Activated B cell treated with CpG ODN at 0.5 μM for 24 hours (primary cell): ENCODE measurements at places on chromosomes 2 and 18. TPM values are rescaled to one million over a fixed set of nuclear protein-coding genes. Genes with fewer than 3 reads are reported as not detected.

GRCh38 chr2:191693778-191694177, 15.8 kb downstream of the NABP1 start:
- DNase-seq, result no peak
- no peaks in the 10 kb centered on the region for H3K27me3 ChIP-seq
- H3K36me3 ChIP-seq, result peaks cover 20% of the 10 kb centered on the region
- H3K4me3 ChIP-seq, result no peak overlapping the region
- no peak overlapping the region for H3K27ac ChIP-seq

DNA sequence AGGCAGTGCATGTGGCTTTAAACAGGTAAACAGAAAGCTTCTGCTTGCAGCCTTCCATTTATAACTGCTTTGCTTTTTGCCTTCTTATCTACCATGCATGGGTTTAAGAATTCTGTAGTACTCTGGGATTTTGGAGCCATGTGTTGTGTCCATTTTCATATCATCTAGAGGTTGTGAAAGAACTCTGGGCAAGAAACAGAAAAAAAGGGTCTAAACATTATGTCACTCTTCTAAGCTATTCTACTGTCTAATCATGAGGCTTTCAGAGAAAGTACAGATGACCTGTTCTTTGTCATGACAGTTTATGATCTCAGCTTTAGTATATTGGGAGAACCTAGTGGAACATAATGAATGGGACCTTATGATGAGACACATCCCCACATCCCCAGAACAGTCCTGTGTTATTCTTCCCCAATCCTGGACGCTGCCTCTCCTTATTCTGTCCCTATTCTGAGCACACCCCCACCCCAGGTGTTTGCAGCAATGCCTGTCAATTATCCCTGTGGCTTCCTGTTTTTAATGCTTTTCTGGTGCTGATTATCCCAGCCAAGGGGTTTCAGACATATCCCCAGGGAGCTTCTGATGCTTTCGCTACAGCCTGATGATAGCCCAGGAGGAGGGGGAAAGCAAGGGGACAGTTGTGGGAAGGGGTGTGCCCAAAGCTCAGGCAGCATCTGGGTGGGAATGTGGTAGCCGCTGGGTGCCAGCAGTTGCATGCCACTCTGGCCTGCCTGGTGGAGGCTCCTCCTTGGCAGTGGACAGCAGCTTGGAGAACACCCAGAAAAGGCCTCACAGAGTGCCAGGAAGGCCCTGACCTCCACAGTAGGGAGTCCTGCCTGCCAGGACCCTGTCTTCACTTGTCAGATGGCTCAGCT, 169.5 kb upstream of the MAP3K20 start:
- no peak overlapping the region for H3K27ac ChIP-seq
- no peak overlapping the region for H3K4me3 ChIP-seq
- no peaks in the 10 kb centered on the region for H3K27me3 ChIP-seq
- DNase-seq, result no peak

- H3K4me3 ChIP-seq, result no peak overlapping the region
- DNase-seq, result no peak
- no peaks in the 10 kb centered on the region for H3K36me3 ChIP-seq
- no peak overlapping the region for H3K27ac ChIP-seq
- H3K27me3 ChIP-seq, result peaks cover 2% of the 10 kb centered on the region
These were observed 24.2 kb downstream of the LDLRAD4 start for GRCh38 chr18:13242797-13243196.

Gene PCARE
- total RNA-seq, result not detected in 2 replicates

Gene SLC11A1
- 0.89 and 0.93 TPM in 2 replicates for total RNA-seq

GRCh38 chr2:69180227-69180626, 167.2 kb downstream of the ANTXR1 start:
- H3K27me3 ChIP-seq, result peaks cover 4% of the 10 kb centered on the region
- H3K27ac ChIP-seq, result no peak overlapping the region
- H3K4me1 ChIP-seq, result no peaks in the 10 kb centered on the region
- DNase-seq, result no peak
- no peaks in the 10 kb centered on the region for H3K36me3 ChIP-seq
- H3K4me3 ChIP-seq, result no peak overlapping the region

DNA sequence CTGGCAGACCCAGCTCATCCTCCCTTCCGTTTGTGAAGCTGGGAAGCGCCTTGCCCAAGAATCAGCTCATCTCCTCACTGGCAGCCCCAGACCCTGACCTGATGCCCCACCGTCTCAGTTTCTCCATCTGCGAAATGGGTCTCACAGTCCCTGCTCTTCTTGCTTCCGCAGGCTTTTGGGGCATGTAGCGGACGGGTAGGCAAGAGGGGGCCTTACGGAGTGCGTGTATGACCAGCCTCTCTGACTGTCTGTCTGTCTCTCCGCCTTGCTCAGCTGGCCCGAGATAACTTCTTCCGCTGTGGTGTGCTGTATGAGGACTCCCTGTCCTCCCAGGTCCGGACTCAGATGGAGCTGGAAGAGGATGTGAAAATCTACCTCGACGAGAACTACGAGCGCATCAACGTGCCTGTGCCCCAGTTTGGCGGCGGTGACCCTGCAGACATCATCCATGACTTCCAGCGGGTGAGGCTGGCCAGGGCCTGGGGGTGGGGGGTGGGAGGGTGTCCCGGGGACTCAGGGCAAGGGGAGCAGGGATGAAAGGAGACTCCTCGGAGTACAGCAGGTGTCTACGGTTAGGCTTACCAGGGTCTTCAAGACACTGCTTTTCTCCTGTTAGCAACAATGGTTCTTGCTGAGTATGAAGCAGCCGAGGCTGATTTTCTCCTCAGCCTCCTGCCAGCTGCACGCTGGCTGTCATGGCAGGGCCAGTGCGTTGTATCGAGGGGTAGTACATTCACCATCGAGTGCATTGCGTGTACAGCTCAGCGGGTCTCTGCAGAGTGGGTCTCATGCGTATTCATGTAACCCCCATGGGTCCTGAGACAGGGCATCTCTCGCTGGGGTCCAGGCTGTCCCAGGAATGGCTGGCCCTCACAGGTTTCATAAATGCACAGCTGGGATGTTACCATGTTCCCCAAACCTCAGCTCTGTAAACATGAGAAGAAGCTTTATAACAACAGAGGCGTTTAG, 10.9 kb downstream of the ITM2C start:
- peak overlapping the region; percentile 93 for H3K27ac ChIP-seq
- no peaks in the 10 kb centered on the region for H3K27me3 ChIP-seq
- H3K36me3 ChIP-seq, result peaks cover 34% of the 10 kb centered on the region
- DNase-seq, result no peak
- H3K4me3 ChIP-seq, result no peak overlapping the region

DNA sequence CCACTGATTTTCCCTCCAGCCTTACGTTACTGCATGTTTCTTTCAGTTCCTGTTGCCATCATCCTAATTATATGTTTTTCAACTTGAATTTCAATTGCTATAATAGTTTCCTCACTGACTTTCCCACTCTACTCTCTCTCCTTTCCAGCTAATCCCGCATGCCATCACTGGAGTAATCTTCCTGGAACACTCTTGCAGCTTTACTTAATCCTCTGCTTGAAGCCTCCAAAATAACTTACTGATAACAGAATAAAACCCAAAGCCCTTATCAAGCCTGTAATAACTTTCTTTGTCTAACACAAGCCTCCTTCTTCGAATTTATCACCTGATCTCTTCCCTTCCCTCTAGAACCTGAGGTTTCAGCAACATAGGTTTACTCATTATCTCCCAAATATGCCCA, 237.3 kb downstream of the LTBP1 start:
- no peaks in the 10 kb centered on the region for H3K36me3 ChIP-seq
- DNase-seq, result no peak
- H3K27ac ChIP-seq, result no peak overlapping the region
- no peak overlapping the region for H3K4me3 ChIP-seq
- no peaks in the 10 kb centered on the region for H3K4me1 ChIP-seq

GRCh38 chr18:71398531-71398930, 1109.7 kb downstream of the SOCS6 start:
- H3K27ac ChIP-seq, result no peak overlapping the region
- H3K27me3 ChIP-seq, result no peaks in the 10 kb centered on the region
- no peaks in the 10 kb centered on the region for H3K4me1 ChIP-seq
- H3K36me3 ChIP-seq, result no peaks in the 10 kb centered on the region
- H3K4me3 ChIP-seq, result no peak overlapping the region

GRCh38 chr2:175054340-175054739, 49.2 kb upstream of the CHN1 start:
- peaks cover 9% of the 10 kb centered on the region for H3K36me3 ChIP-seq
- H3K27me3 ChIP-seq, result no peaks in the 10 kb centered on the region
- no peaks in the 10 kb centered on the region for H3K4me1 ChIP-seq

DNA sequence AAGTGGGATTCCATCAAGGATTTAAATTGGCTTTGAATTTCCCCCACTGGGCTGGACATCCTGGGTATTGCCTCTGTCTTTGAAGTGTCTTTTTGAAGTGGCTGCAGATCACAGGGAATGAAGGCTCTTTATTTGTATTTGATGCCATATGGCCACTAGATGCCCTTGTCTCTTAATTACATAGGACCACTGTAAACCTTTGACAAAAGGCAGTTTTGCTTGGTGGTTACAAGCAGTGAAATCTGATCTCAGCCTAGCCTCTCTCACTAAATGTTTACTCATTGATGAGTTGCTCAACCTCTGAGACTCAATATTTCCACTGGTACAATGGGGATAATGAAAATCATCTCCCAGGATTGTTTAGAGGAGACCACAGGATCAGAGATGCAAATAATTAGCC, 102.2 kb downstream of the INSIG2 start:
- peaks cover 11% of the 10 kb centered on the region for H3K4me1 ChIP-seq
- peaks cover 2% of the 10 kb centered on the region for H3K27me3 ChIP-seq
- DNase-seq, result no peak
- H3K4me3 ChIP-seq, result no peak overlapping the region
- H3K27ac ChIP-seq, result no peak overlapping the region

- peaks cover 27% of the 10 kb centered on the region for H3K27me3 ChIP-seq
- no peaks in the 10 kb centered on the region for H3K36me3 ChIP-seq
- H3K27ac ChIP-seq, result no peak overlapping the region
- no peak for DNase-seq
These were observed 74.6 kb upstream of the BCL11A start for GRCh38 chr2:60628026-60628425.

DNA sequence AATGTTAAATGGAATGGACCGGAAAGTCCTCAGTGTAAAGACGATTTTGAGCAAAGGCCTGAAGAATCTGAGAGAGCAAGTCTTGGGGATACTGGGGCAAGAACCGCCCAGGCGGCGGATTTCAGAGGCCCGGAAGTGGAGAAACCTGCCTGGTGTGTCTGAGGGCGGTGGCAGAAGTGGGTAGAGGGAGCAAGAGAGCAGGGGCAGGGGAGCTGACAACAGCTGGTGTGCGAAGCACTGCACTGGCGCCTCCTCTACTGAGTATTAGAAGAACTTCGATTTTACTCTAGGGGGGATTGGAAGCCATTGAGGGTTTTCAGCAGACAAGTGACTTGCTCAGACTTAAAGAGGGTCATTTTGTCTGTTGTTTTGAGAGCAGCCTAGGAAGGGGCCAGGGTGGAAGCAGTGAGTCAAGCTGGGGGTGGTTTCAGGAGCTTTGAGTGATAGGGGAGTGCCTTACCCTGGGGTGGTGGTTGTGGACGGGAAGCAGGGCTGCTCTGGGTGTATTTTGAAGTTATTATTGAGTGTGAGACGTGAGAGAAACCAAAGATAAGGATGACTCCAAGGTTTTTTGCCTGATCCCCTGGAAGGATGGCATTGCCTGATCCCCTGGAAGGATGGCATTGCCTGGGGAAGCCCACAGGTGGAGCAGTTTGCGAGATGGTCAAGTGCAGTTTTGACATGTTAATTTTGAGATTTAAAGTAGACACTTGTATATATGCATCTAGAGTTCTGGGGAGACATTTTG, 52.5 kb downstream of the ZNF236 start:
- H3K4me3 ChIP-seq, result no peak overlapping the region
- no peaks in the 10 kb centered on the region for H3K27me3 ChIP-seq
- peaks cover 77% of the 10 kb centered on the region for H3K36me3 ChIP-seq
- no peak overlapping the region for H3K27ac ChIP-seq
- DNase-seq, result no peak

DNA sequence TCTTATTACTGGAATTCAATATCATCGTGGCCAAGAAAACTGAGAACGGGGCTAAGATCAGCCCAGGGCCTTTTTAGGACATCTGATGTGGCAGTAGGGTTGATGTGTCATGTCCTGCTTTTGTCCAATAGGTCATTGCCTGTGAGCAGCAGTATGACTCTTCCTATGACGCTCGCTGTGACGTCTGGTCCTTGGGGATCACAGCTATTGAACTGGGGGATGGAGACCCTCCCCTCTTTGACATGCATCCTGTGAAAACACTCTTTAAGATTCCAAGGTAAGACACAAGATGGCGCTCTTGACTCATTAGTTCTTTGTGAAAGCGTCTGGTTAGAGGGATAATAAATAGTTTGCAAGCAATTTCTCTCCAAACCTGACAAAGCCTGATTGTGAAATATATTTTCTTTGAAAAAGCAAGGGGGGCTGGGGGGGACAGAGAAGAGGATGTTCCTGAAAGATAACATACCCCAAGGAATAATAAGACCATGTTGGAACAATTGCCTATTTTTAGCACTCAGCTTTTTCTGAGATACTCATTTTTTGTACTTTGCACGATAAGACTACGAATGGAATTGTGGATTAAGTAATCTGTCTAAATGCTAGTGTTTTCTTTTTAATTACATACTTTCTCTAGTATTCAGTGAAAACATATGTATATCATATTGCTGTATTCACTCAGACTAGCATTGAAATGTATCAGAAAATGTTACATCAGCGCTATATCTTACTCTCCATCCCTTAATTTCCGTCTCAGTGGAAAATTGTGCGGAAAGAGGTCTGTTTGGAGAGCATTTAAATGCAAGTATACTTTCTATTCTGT, 58.1 kb downstream of the MYO3B start:
- H3K36me3 ChIP-seq, result no peaks in the 10 kb centered on the region
- H3K4me1 ChIP-seq, result no peaks in the 10 kb centered on the region
- no peak overlapping the region for H3K27ac ChIP-seq
- no peak overlapping the region for H3K4me3 ChIP-seq
- H3K27me3 ChIP-seq, result peaks cover 8% of the 10 kb centered on the region

DNA sequence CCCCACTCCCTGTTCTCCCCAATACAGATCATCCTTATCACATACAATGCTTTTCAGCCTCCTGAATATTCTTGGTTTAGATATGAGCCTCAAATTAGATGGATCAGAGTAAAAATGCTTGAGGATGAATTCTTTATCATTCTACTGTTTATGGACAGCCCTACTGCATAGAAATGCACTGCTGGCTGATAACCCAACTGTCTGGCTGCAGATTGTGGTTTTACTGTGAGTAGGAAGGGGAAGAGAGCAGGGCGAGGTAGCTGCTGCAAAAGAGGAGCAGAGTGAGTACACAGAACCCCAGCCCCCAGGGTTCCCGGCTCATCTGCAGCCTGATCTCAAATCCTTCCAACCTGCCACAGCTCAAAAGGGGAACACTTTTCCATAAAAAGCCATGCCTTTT, 29.4 kb upstream of the NCOA1 start:
- H3K4me3 ChIP-seq, result no peak overlapping the region
- H3K36me3 ChIP-seq, result no peaks in the 10 kb centered on the region
- H3K27me3 ChIP-seq, result no peaks in the 10 kb centered on the region
- no peak for DNase-seq
